ENCODE measurements at places on chromosomes 3 and 15.

GRCh38 chr15:77821188-77821958 lies 188.7 kb upstream of the LINGO1 start:
- peak; percentile 32 for DNase-seq

DNA sequence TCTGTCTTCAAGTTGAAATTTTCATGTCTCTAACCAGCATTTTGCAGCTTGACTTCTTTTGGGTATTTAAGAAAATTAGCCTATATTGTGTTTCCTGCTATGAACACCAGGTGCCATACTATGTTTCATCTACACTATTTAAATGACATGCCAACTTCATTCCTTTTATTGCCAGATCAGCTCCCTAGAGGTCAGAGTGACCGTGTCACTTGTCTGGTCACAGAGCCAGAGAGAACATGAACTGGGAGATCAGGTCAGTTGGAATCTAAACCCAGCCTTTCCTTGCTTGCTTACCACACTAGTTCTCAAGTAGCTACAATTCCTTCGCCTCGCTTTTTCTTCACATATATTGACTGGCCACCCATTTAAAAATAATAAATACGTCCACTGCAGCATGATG lies 87.6 kb downstream of the THBS1 start:
- DNase-seq = no peak

- DNase-seq = peak; percentile 49
Observed at GRCh38 chr3:171776839-171777583, 33.3 kb downstream of the PLD1 start.

GRCh38 chr3:127735767-127736693 lies 63.3 kb downstream of the ABTB1 start:
- DNase-seq = no peak

DNA sequence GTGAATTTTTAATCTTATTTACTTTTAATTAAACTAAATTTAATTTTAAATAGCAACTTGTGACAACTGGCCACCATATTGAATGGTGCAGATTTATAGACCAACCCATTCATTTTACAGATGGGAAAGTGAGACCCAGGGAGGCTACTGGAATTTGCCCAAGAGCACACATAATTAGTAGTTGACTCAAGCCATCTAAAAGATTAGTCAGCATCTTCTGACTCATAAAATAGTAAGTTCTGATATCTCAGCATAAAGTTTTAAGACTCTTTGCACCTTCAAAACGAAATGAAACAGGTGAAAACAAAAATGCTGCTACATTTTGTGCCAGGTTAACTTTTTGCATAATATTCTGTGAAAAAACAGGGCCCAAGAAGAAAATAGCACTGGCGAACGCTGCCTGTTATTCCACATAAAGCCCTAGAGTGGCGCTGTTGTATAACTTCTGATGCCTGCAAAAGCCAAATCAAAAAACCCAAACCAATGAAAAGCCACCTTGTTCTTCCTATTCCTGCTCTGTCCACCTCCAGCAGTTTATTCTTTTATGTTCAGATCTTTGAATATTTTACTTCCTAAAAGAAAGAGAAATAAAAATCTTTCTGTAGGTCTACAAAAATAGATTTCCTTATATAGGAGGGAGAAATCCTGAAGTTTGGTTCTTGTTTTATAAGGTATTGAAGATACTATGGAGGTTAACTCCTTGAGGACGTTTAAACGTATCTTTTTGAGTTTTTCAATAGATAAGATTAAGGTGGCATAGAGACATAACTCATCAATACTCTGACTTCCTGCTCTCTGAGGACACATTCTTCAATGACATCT lies 62.8 kb downstream of the OTOL1 start:
- no peak for DNase-seq

DNA sequence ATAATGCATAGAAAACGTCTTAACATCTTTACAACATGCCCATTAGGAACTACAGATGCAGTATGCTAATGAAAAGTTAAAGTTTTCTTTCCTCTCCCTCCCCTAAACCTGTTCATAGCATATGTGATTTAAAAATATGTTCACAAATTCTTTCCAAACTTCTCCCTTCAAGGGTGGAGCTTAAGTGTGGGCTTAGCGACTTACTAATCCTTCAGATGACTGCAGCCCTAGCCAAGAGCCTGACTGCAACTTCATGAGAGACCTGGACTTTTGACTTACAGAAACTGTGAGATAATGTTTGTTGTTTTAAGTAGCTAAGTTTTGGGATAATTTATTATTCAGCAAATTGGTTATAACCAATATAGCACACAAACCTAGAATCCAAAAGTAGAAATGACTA lies 22.0 kb upstream of the ANXA2 start:
- no peak for DNase-seq

DNA sequence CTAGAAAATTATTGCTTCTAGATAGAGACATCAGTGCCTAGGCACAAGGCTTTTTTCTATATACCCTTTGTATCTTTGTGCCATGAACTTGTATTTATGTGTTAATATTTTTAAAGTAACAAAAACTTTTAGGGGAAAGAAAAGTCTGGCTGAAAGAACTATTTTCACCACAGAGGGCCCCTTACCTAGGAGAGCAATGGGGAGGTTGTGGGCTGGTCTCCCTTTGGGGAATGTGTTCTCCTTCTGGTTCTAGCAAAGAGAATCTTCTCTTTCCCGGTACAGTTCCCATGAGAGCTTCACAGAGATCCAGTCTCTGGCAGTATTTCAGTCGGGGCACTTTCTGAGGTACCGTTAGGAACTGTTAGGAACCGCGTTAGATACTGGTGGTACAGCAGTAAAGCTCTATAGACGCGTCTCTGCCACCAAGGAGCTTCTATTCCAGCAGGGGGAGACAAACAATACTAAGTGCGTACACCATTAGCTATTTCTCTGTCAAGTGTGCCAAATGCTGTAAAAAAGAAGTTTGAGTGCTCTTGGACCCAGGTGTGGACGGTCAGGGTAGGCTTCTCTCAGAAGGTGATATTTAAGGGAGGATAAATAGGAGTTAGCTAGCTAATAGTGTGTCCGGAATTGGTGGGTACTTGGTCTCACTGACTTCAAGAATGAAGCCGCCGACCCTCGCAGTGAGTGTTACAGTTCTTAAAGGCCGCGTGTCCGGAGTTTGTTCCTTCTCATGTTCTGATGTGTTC lies 4.6 kb upstream of the EPB42 start:
- DNase-seq = no peak

GRCh38 chr15:74391582-74392450 lies 24.4 kb upstream of the CYP11A1 start:
- no peak for DNase-seq

- DNase-seq = no peak
Observed at GRCh38 chr3:151814588-151814987, 672 bp downstream of the AADAC start.

GRCh38 chr15:77830051-77830468 lies 197.3 kb upstream of the LINGO1 start:
- no peak for DNase-seq

DNA sequence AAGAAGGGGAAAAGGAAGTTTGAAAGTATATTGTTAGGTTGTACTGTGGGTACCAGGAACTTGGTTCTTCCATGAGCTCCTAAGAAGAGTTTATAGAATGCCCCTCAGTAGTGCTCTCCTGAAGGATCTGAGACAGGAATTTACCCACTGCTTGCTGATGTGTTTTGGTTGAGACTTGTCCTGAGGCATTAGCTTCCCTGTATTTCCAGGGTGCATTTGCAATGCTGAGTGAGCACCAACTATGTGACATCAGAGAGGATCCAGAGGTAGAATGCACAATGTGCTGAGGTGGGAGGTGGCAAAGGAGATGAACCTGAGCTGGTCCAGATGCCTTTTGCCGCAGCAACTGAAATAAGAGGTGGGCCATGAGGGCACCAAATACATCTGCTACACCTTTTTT lies 64.3 kb upstream of the LRRC3B start:
- DNase-seq = no peak

- no peak for DNase-seq
Observed at GRCh38 chr15:80480909-80481308, 76.7 kb downstream of the ARNT2 start.

GRCh38 chr15:62887113-62887570 lies 155.4 kb upstream of the TPM1 start:
- no peak for DNase-seq

DNA sequence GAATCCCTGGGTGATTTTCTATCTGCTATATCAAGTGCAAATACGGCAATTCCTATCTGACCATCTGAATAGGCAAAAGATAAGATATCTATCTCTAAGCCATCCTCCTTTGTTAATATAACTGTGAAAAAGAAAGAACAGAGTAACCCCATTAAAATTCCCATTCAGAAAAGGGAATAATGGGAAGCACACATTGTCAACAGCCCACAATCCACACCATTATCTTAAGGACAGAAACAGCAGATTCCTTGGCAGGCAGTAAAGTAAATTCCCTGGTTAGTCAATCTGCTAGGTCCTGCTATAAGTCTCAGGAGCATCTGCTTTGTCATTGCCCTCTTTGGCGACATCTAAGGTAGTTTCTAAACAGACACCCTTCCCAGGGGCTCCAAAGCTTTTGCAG lies 21.9 kb upstream of the NRG4 start:
- DNase-seq = no peak

DNA sequence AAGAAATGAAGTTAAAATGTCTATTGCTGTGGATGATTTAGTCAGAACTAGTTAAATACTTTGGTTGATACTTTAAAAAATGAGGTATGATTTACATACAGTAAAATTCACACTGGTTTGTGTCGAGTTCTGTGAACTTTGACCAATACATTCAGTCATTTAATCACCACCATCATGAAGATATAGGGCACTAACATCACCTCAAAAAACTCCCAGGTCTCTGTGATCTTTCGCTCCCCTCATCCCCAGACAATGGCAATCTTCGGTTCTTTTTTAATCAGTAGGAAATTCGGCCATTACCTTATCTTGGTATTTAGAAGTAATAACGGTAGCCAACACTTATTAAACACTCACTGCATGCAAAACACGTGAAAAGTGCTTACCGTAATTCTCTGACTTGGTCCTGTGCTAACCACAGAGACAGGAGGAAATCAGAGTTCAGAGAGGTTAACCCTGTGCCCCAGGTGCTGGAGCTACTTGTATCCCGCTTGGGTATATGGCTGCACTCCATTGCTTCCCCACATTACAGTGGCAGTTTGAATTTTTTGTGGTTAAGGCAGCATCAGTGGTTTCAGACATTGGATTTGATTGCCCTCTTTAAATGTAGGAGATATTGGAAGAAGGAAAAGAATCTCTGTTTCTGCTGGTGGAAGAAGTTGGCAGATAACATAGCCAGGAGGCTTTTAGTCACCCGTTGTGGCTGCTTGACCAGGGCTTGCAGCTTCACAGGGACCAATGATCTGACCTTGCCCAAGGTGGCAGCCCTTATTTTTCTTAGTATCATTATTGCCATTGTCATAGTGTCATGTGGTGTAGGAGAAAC lies 4.2 kb downstream of the PLCL2 start:
- DNase-seq = no peak

GRCh38 chr15:38304481-38304880 lies 51.8 kb downstream of the SPRED1 start:
- DNase-seq = no peak
